ENCODE measurements at places on chromosomes 2 and 18.

GRCh38 chr18:11108947-11109346, 40.4 kb downstream of the PIEZO2 start:
- DNase-seq, result no peak

DNA sequence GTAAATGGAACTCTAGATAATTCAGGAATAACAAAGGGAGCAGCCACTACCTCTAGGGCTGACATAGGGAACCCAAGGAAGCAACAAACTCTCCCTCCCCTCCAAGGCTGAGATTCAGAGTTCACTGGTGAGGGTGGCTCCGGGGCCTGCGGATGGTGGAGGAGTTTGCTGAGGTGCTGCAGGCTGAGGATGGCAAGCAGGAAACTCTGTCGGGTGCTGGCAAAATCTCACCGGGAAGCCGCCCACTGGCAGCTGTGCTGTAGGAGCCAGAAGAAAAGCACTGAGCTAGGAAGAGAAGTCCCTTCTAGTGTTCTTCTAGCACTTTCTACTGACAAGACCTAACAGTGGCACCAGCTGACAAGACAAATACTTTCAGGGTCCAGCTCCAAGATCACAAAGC, 12.5 kb upstream of the HAAO start:
- no peak for DNase-seq

GRCh38 chr18:6249170-6249569, 165.5 kb downstream of the L3MBTL4 start:
- DNase-seq, result no peak

GRCh38 chr2:137715731-137716191, 248.5 kb upstream of the HNMT start:
- no peak for DNase-seq
